ENCODE measurements at places on chromosomes 3 and 15. TPM values are rescaled to one million over a fixed set of nuclear protein-coding genes. Genes with fewer than 3 reads are reported as not detected.

CA12 gene
- total RNA-seq: 48.3 TPM

GRCh38 chr3:48748754-48749153, 31.7 kb upstream of the IP6K2 start:
- DNase-seq: no peak

GOLGA8T gene
- not detected for total RNA-seq

GUCA1C gene
- not detected for total RNA-seq

Measured in posterior vena cava (tissue), 2 donors.